HepG2 (cell line): ENCODE measurements at places on chromosomes 11 and 22.

GRCh38 chr11:336659-337198, 16.1 kb upstream of the IFITM3 start:
- no peak for DNase-seq

GRCh38 chr22:17234144-17234623, 14.9 kb upstream of the ADA2 start:
- no peak for DNase-seq

DNA sequence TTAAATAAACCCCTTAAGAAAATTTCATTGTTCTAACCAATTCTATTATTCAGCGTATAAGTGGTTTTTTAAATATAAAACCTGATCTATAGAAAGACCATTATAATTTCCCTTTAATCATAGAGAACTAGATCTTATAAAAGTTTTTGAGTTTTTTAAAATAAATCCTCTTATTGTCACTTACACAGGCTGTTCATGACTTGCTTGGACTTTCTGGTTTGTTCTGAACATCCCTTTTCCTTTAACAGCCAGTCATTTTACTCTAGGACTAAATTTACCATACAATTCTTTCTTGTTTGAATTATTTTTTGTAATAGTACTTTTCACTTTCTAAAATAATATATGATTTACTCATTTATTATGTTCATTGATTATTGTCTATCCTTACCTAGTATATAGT, 4.7 kb downstream of the NXPE2 start:
- no peak for DNase-seq

- DNase-seq: no peak
Observed at GRCh38 chr11:110486156-110486555, 56.4 kb downstream of the FDX1 start.

DNA sequence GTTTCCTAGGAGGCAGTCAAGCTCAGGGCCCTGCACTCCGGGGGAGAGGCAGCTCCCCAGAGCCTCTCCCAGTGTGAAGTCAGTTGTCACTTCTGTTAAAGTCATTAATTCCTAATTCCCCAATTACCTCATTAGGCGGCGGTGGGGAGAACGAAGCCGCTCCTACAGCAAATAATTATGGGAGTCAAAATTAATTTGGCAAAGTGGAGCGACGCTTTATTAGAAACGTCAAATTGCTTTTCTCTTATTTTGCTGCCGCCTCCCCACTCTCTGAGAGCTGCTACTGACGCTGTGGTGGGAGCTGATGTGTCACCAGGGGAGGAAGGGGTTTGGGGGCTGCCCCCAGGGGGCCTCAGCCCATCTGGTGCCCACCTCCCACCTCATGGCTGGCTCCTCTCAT, 41.6 kb downstream of the SLC22A12 start:
- DNase-seq: no peak

GRCh38 chr22:50171965-50172421, 1.5 kb downstream of the PANX2 start:
- DNase-seq: peak; percentile 80

DNA sequence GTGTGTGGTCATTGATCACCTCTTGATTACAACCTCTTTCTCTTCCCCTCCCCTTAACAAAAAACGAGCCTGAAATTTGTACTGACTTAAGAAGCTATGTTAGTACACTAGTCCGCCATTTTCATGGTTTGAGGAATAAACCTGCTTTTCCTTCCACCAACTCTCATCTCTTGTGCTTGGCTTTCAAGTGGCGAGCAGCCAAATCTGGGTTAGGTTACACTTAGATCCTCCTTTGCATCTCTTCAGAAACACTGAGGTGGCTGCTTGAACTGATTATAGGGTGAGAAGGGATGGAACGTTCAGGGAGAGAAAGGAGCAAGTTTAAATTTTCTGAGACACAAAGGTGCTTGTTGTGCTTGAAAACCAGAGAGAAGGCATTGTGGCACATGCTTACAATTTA, 2171.4 kb downstream of the LRRC4C start:
- DNase-seq: no peak

- no peak for DNase-seq
Observed at GRCh38 chr22:37404091-37404490, 23.2 kb downstream of the ELFN2 start.

- no peak for DNase-seq
Observed at GRCh38 chr11:44096360-44097185, 1.1 kb downstream of the EXT2 start.

GRCh38 chr11:16843294-16843693, 104.8 kb downstream of the C11orf58 start:
- DNase-seq: peak; percentile 12

GRCh38 chr11:30522536-30523243, 63.5 kb downstream of the MPPED2 start:
- no peak for DNase-seq

GRCh38 chr11:19336331-19336730, 95.6 kb upstream of the E2F8 start:
- no peak for DNase-seq

- DNase-seq: no peak
Observed at GRCh38 chr22:39070186-39070585, 6.9 kb upstream of the APOBEC3G start.
